ENCODE measurements at places on chromosomes 5 and 9. TPM values are rescaled to one million over a fixed set of nuclear protein-coding genes. Genes with fewer than 3 reads are reported as not detected.

GRCh38 chr5:176822041-176822792 is 11.9 kb downstream of the UNC5A start:
- H3K4me1 ChIP-seq, result peaks cover under 1% of the 10 kb centered on the region
- no peak overlapping the region for H3K4me3 ChIP-seq
- DNase-seq, result no peak
- H3K27ac ChIP-seq, result no peak overlapping the region
- no peaks in the 10 kb centered on the region for H3K36me3 ChIP-seq
- peaks cover 10% of the 10 kb centered on the region for H3K27me3 ChIP-seq

- no peaks in the 10 kb centered on the region for H3K27me3 ChIP-seq
- no peak overlapping the region for H3K27ac ChIP-seq
- H3K36me3 ChIP-seq, result no peaks in the 10 kb centered on the region
- H3K4me3 ChIP-seq, result no peak overlapping the region
- H3K4me1 ChIP-seq, result no peaks in the 10 kb centered on the region
Observed at GRCh38 chr5:12566441-12566840, 662.2 kb upstream of the CTNND2 start.

PCDHGA2 gene
- 0.95 TPM for total RNA-seq

DNA sequence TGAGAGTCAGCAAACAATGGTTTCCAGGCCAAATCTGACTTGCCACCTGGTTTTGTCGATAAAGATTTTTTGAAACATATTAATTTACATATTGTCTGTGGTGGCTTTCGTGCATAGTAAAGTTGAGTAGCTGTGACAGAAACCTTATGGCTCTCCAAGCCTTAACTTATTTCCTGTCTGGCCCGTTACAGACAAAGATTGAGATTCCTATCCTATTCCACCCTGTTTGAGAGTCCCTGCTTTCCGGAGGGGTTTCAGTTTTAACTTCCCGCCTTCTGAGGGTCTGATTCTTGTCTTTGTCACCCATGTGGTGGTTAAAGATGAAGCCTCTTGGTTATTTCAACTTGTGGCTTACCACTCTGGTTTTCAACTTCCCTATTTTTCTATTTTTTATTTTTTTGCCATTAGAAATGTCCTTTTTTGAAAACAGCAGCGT is 11.4 kb downstream of the OTULIN start:
- H3K4me3 ChIP-seq, result no peak overlapping the region
- H3K4me1 ChIP-seq, result no peaks in the 10 kb centered on the region
- no peak overlapping the region for H3K27ac ChIP-seq
- H3K27me3 ChIP-seq, result no peaks in the 10 kb centered on the region
- no peak for DNase-seq

DNA sequence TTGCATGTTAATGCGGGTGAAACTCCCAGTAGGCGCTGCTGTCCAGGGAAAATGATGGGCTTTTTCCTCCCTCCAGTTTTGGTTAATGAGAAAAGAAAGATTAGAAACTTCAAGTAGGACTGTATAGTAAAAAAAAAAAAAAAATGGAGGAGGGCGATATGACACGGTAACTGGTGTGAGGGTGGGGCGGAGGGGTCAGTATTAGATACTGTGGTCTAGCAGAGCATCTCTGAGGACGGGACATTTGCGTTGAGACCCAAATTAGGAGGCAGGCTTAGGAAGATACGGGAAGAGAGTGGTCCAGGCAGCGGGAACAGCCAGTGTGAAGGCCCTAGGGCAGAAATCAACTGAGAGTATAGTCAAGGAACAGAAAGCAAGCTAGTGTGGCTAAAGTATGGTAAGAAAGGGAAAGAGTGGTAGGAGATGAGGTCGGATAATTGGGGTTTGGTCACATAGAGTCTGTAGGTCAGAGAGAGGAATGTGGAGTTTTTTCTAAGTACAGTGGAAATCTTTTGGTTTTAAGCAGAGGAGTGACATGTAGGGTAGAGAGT is 707 bp downstream of the RMND5B start:
- no peaks in the 10 kb centered on the region for H3K4me1 ChIP-seq
- peak overlapping the region; percentile 100 for H3K4me3 ChIP-seq

DNA sequence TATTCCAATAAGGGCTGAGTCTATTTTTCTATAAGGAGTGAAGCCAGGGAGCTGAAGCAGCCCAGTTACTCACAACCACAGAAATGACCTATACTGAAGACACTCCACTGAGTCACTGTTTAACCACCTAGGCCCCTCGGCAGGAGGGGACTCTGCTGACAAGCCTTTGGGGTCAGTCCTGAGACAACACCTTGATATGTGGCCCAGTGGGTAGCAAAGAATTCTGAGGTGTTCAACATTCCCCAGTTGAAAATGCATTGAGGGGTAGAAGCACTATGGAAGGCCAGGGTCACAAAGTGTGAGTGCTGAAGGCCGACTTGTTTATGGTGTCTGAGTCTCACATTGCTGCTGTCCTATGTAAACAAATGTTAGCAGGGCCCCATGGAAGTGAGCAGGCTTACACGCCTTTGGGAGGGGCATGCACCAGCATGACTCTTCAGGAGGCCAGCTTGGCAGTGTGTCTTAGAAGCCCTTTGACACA is 112.6 kb upstream of the NFIL3 start:
- H3K27me3 ChIP-seq, result no peaks in the 10 kb centered on the region

- H3K4me3 ChIP-seq, result no peak overlapping the region
- H3K36me3 ChIP-seq, result no peaks in the 10 kb centered on the region
- no peaks in the 10 kb centered on the region for H3K27me3 ChIP-seq
- H3K27ac ChIP-seq, result no peak overlapping the region
- H3K4me1 ChIP-seq, result no peaks in the 10 kb centered on the region
Observed at GRCh38 chr9:88685966-88686365, 151.0 kb downstream of the NXNL2 start.
